ENCODE measurements at places on chromosomes 1 and 21.

GRCh38 chr1:152141971-152142584 is 16.9 kb downstream of the RPTN start:
- peak; percentile 61 for DNase-seq

DNA sequence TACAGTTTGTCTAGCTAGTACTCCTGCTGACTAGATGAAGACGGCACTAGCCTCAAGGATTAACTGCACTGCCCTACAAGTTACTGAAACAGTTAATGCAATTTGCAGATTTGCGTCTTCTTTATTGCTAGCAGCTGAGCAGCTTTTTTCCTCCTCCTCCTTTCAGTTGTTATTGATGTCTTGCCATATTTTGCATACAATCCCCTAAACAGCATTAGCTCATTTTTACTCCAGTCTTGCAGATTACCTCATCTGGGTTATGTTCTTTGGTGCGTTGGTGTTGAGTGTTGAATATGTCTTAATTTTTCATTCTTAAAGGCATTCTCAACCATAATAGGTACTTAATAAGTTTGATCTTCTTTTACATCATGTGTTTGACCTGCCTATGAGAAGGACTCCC is 363.4 kb upstream of the LYPLAL1 start:
- no peak for DNase-seq

- no peak for DNase-seq
These were observed 146.8 kb downstream of the TENT5C start for GRCh38 chr1:117752661-117753060.

DNA sequence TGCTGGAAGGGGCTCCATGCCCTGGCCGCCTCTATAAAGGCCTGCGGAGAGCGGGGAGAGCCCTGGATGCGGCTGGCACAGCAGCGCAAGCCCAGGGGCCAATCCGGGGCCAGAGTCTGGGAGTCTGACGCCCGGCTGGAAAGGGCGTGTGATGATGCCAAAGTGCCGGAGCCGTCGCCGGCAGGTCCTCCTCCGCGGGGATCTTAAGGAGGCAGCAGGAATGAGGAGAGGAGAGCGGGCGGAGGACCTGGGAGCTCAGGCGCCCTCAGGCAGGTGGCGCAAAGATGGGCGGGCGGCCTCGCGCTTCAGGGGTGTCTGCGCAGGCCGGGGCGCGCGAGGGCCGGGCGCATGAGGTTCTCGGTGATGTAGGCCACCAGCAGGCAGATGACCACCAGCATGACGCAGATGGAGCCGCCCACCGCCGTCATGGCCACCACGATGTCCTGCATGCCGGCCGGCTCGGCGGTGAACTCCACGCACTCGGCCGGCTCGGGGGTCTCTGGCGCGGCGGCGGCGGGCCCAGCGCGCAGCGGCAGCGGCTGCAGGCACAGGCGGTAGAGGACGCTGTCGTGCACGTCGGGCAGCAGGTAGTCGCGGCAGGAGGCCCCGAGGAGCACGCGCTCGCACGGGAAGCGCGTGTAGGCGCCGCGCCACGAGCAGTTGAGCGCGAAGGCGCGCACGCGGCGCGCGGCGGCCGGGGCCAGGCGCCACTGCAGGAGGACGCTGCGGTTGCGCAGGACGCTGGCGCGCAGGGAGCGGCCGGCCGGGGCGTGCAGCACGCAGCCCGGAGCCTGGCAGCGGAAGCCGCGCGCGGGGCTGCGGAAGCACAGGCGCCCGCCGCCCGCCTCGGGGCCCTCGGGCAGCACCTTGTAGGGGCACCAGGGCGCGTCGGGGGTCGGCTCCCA is 653 bp downstream of the FNDC10 start:
- DNase-seq = peak; percentile 43

GRCh38 chr1:24914226-24915069 is 15.6 kb downstream of the RUNX3 start:
- DNase-seq = no peak

GRCh38 chr1:19432943-19433718 is 52.2 kb downstream of the CAPZB start:
- DNase-seq = no peak

DNA sequence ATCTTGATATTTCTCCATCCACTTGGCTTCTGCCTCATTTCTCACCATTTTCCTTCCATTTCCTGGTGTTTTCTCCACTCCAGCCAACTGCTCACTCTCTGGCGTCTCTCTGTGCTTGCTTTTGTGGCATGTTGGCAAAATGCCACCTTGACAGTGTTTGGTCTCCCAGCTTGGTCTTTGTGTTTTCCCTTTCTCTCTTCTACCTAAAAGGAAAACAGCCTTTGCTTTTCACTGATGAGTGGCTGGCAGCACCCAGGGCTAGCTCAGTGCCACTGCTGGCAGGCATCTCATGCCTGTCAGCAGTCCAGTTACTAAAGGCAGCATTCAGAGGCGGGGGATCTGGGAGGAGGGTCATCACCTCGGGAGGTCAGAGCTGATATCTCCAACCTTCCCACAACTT is 55.3 kb upstream of the DSCAM start:
- DNase-seq = no peak

GRCh38 chr1:228297822-228298221 is 90.0 kb downstream of the OBSCN start:
- no peak for DNase-seq

DNA sequence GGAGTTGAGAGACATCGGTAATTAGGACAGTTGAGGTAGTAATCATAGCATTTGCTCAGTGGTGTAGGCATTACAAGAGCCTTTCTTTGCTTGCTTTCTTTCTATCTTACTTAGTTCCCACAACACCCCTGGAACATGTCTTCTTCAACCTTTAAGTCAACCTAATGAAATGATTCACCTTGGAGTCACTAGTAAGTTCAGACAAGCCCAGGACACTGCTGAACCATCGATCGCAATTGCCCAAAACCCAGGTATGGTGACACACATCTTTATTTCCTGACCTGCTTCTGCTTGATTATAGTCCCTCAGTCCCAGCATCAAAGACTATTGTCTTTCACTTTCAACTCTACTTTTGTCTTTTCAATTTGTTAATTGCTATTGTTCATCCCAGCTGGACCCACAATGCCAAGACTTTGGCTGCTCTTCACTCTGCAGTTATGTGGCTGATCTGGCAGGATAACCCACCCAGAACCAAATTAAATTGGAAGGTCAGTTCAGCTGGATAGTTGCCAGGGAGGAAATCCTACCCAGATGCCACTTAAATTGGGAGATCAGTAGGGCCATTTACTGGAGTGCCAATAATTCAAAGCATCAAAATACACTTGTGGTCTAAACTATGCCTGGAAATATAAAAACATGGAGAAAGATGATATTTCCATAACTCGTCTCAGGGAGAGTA is 272.9 kb downstream of the RWDD3 start:
- DNase-seq = no peak

DNA sequence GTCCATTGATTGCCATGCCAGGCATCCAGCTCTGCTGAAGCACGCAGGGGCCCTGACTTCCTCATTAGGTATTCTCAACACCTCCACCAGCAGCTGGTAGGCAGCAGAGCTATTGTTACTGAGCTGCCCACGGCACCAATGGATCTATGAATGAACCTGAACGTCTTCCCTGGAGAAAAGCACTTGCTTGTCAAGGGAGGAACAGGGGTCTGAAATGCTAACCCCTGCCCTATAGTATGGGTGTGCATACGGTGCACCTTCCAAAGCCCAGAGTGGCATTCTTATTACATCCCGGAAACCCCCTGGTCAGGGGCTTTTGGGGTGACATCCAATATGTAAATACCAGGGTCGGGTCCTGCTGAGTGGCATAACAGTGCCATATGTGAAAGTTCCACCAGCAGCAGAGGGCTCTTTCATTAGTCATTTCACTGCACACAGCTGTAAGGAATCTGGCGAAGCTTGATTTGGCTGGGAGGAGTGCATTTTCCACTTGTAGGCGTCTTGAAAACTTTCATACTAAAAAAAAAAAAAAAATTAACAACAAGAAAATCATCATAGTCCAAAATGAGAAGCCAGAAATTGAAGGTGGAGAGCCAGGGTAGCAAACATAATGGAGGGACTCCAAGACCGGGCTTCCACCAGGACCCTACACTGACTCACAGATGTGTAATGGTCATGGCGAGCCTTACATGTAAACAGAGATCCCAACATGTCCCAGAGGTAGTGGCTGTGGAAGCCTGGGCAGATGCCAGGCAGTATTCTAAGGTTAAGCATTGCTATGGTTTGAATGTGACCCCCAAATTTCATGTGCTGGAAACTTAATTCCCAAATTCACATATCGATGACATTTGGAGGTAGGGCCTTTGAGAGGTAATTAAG is 58.8 kb upstream of the PRDX6 start:
- no peak for DNase-seq

DNA sequence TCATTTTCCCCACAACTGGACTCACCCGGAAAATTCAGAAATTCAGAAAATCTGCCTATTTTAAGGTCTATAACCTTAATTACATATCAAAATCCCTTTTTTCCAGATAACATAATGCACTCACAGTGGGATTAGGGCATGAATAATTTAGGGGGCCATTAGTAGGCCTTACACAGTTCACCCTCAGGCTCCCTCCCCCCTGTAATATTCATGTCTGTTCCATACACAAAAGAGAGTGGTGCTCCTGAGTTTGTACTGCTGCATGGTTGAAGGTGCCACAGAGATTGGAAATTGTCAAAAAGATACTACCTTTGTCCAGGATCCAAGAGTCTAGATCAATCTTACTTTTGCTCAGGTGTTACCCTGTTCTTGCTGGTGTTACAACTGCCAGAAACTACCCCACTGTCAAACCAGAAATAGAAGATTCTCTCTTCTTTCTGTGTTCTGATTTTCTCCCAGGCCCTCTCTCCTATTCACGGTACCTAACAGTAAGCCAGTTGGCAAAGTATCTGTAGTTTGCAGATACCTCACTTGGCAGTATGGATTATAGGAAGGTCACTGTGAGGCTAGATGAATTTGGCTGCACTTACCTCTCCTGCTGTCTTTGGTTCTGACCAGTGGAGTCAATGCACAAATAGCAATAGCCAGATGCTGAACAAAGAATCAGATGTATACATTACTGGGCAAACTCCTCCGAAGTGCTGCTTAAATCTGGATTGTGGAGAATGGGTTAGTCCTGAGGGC is 53.2 kb downstream of the C1orf198 start:
- no peak for DNase-seq

GRCh38 chr1:44327679-44328491 is 27.2 kb downstream of the ERI3 start:
- no peak for DNase-seq

GRCh38 chr1:61376151-61376550 is 293.8 kb downstream of the NFIA start:
- DNase-seq = no peak

DNA sequence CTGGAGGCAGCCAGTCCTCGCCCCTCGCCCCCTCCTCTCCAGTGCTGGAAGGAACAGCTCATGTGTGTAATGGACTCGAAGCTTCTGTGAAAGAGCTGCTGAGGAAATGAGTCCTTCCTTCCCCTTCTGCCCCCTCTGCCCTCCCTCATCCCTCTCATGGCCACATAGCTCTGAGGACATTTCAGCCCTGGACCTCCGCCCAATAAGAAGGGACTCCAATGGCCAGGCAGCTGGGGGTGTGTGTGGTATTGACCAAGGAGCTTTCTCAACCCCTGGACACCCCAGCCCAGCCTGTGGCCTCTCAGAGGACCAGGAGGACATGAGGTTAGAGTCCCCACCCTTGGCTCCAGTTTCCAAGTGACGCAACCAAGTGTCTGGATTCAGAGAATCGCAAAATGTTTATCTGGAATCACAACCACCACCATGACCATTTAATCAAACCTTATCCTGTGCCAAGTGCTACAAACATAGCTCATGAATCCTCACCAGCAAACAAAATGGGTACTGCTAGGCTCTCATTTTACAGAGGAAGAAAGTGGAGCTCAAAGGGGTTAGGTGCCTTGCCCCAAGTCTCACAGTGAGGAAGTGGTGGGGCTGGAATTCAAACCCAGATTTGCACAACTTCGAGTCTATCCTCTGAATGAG is 47.8 kb upstream of the ECE1 start:
- no peak for DNase-seq

DNA sequence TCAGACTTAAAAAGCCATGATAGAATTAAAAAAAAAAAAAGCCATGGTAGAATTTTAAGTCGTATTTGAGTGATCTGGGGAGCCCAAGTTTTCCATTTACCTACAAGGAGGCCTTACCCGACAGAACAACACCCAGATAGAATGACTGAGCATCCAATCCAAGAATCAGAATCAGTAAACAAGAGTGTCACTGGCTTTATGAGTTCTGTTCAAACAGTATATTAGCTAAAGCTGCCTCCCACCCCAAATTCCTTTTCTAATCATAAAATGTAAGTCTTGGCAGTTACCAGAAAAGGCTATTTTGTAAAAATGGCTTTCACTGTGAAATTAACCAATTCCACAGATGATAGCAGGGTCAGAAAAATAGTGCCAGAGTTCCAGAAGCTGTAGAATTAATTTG is 1.2 kb downstream of the GTF2B start:
- no peak for DNase-seq

DNA sequence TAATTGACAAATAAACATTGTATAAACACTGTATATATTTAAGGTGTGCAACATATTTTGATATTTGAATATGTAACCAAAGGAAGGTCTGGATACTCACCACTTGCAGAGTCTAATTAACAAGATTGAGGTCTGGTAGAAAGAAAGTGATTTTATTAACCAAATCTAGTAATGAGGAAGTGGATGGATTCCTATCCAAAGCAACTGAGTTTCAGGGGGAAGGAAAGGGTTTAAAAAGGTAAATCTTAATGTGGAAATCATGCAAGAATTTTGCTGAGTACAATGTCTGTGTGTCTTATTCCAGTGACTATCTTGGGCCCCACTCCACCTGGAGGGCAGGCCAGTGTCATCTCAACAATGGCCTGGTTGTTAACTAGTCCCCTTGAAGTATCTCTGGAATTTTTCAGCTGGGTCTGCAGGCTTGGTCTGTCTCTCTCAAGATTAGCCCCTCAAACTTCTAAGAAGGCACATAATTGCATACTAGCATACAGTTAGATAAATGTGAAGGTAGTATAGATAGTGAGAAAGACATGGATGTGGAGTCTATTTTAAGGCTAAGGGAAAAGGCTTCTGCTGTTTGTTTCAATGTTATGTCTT is 262.7 kb upstream of the RGS18 start:
- DNase-seq = no peak

- DNase-seq = no peak
These were observed 2.0 kb upstream of the FAM131C start for GRCh38 chr1:16075337-16076030.

DNA sequence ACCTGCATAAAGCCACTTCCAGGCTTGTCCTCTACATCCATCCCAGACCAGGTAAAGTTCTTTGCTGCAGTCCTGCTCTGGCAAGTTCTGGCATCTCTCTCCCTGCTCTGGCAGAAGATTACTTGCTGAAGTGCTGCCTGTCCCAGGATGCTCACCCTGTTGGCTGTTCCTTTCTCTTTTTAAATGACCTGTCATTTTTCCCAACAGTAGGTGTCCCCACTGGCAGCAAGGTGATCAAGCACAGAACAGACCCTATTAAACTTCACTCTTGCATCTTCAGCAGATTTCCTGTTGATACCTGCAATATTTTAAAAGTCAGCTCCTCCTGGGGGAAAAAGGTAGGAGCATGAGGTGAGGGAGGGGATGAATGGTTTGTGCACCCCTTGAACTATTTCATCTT is 332.6 kb downstream of the PBX1 start:
- no peak for DNase-seq

GRCh38 chr21:18443701-18444100 is 40.1 kb upstream of the TMPRSS15 start:
- no peak for DNase-seq

All from endothelial cell (in vitro differentiated cells).